ENCODE measurements at places on chromosomes 5 and 9.

DNA sequence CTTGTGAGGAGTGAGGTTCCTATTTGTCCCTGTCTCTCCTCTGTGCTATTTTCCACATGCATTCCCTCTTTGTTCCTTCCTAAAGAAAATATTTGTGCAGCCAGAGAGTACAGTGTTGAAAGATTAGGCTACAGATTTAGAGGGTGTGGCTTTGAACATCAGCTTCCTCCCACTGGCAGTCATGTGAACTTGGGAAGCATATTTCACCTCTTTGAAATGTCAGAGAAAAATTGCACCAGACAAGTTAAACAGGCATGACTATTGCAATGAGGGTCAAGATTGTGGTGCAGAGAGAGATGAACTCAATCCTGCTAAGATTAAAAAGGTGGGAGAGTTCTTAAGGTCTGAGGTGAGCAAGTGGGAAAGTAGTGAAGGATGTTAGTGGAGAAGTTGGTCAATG is 641.0 kb downstream of the DNAH5 start:
- no peak for DNase-seq

GRCh38 chr9:99416007-99416406 is 193.9 kb downstream of the SEC61B start:
- no peak for DNase-seq

DNA sequence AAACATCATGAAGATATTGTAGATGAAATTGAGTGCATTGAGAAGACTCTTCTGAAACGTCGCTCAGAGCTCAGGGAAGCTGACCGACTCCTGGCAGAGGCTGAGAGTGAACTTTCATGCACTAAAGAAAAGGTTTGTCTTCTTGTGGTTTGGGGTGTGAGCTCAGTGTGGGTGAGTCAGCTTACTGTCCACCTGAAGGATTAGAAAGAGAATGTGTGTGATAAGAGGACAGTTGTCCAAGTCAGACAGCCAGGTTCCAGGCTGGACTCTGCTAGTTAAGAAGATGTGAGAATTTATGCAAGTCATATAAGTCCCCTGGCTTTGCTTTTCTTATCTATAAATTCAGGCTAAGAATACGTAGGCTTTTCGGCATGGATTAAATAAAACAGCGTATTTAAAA is 46.9 kb downstream of the RAB14 start:
- DNase-seq, result no peak

- DNase-seq, result no peak
Measured at GRCh38 chr9:128899566-128900322, 17.8 kb downstream of the LRRC8A start.

DNA sequence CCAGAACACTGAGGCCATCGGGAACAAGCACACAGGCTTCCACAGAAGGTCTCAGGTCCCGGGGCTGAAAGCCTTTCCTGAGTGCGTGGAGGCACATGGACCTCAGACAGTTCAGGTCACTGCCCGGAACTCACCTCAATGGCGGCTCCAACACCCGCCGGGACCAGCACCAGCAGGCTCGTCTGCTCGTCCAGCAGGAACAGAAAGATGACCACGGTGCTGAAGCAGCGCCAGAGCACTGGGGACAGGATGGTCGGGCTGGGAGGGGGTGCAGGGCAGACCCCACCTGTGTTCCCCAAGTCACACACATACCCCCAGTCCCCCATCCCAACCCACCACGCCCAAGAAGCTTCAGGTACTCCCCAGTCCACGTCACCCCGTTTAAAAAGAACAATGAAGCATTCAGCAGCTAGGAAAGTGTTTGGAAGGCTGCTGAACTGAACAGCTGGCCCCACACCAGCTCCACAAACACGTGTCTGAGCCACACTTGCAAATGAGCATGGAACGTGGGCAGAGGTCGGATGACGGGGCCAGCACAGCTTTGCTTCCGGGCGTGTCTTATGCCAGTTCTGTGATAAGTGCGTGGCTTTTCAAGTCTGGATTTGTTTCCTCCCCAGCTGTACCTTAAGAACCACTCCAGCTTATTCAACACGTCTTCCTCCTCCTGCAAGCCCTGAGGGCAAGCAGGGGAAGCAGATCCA is 14.6 kb downstream of the CLPTM1L start:
- no peak for DNase-seq

- DNase-seq, result no peak
Measured at GRCh38 chr5:57094753-57095683, 78.8 kb upstream of the GPBP1 start.

- no peak for DNase-seq
Measured at GRCh38 chr9:101999441-101999840, 261.0 kb upstream of the GRIN3A start.

- DNase-seq, result no peak
Measured at GRCh38 chr9:125343518-125344275, 82.1 kb downstream of the GAPVD1 start.

- no peak for DNase-seq
Measured at GRCh38 chr5:96509721-96510350, 76.8 kb upstream of the PCSK1 start.

DNA sequence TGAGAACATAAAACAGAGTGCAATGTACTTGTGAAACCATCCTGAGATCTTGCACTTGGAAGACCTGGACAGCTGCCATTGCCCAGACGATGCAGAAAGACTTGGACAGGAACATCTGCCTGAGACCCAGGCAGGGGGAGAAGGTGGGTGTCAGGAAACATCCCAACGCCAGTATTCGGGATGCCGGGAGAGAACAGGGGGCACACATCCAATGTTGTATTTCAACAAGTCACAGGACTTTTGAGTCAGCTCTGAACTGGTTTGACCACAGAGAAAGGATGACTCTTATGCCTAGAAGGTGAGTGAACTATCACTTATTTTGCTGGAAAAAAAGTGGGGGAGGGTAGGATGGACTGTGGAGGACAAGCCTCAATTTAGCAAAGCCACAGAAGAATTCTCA is 124.6 kb downstream of the ROR2 start:
- DNase-seq, result no peak

DNA sequence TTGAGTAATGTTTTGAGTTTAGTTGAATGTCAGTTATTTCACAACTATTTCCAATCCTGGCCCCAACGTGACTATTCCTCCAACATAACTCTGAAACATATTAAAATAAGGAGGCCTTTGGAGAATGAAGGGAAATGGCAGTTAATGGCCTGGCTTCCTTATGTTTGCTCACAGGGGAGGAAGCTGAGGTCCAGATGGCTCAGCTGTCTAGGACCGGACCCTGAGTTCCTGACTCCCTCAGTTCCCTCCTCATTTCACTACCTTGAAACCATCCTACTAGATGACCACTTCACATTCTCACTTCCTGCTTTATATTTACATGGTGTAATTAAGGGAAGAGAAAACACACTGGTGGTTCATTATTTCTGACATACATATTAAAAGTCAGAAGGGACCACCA is 6.6 kb downstream of the OTULINL start:
- no peak for DNase-seq

- no peak for DNase-seq
Measured at GRCh38 chr5:81794226-81794625, 43.3 kb upstream of the SSBP2 start.

DNA sequence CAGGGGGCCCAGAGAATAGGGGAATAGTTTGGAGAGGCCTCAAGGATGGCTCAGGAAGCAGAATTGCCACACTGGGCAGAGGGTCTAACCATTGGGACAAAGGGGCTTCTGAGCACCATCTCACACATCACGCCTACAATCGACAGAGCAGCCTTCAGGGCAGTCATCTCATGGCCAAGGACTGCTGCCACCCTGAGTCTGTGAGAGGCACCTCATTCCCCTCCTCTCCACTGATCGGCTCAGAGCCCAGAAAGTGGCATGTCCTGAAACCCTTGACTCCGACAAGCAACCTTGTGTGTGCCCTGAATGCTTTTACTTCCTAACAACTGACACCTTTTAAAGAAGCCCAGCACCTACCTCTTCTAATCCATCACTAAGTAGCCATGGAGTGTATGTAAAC is 128.9 kb upstream of the PTPN3 start:
- DNase-seq, result no peak

DNA sequence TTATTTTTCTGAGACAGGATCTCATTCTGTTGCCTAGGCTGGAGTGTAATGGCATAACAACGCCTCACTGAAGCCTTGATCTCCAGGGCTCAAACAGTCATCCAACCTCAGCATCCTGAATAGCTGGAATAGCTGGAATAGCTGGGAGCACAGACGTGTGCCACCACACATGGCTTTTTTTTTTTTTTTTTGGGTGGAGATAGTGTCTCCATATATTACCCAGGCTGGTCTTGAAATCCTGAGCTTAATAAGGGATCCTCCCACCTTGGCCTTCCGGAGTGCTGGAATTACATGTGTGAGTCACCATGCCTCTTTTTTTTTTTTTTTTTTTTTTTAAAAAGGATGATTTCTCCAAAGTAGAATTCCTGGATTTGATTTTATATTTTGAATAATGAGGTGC is 60.7 kb downstream of the NSD1 start:
- DNase-seq, result no peak

- DNase-seq, result no peak
Measured at GRCh38 chr5:113760486-113760885, 247.0 kb downstream of the YTHDC2 start.

DNA sequence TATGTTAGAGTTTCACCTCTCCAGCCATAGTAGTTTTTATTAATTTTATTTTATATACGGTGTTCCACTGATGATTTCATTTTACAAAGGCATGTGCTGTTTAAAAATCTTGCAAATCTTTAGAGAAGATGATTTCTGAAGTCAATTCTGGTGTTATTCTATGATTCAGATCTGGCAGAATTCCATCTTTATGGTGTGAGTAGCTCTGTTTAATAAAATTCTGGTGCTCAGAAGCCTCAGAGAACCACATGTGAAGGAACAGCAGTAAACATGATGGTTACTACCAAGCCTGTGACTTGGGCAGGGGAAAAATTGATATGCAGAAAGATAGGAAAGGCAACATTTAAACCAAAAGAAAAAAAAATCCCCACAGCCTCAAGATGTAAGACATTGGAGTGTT is 299.7 kb downstream of the NPR3 start:
- DNase-seq, result no peak

DNA sequence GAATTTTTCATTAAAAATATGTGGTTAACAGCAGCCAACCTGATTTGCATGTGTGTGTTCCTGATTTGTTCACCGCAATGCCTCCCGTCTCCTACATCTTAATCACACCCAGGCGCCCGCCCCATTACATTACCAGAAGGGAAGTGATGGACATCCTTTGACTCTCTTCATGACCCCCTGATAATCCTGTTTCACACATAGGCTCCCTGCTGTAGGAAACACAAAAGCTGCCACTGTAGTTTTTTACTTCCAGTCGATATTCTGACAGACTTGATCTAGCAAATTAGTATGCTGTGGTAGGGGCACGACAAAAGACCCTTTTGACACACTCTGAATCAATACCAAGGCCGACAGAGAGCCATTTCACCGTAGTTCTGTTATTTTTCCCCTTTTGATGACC is 287.8 kb upstream of the ISL1 start:
- no peak for DNase-seq

- DNase-seq, result no peak
Measured at GRCh38 chr5:110306650-110307049, 419.8 kb downstream of the TMEM232 start.

DNA sequence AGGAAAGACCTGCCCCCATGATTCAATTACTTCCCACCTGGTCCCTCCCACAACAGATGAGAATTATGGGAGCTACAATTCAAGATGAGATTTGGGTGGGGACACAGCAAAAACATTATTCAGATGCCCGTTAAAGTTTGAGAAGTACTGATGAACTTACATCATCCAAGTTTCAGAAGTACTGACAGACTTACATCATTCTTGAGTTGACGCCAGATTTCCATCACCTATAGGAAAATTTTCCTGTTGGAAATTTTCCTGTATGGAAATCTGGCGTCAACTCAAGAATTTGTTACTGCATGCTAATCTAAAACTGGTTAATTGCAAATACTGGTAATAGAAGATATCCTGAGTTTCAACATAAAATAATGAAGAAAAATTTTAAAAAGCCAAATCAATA is 975.9 kb downstream of the MAT2B start:
- no peak for DNase-seq

DNA sequence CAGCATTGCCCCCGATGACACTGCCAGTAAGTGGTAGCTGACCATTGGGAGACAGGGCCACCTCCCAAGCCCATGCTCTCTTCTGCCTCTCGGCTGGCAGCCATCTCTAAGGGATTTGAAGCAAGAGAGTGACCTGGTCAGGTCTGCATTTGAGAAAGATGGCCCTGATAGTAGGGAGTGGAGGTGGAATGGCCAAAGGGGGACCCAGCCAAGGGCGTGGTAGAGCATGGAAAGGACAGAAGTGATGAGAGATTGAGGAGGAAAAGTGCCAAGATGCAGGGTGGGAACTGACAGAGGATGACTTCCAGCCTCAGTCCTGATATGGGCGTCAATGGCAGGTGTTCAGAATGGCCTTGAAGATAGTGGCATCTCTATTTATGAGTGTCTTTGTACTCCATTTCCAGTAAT is 9.0 kb downstream of the ABL1 start:
- no peak for DNase-seq

DNA sequence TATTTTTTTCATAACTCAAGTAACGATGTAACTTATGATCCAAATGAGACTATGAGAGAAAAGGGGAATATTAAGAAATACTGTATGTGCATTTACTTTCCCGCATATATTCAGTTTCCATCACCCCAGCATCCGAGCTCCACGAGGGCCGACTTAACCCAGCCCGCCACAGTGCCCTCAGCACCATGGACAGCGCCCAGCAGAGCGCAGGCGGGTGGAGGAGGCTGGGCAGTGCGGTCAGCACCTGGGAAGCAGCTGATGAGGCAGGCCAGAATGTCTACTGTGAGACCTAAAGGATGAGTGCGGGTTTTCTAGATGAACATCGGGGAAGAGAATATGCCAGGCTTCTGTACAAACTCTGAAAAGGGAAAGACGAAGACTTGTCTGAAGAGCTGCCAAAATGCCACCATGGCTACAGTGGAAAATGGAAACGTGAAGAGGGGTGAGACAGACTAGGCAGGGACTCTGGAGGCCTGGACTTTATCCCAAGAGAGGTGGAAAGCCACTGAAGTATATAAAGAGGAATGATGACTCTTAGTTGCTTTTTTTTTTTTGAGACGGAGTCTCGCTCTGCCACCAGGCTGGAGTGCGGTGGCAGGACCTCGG is 34.5 kb upstream of the MED27 start:
- peak; percentile 28 for DNase-seq

- no peak for DNase-seq
Measured at GRCh38 chr5:111075520-111075919, 4.0 kb downstream of the TSLP start.

DNA sequence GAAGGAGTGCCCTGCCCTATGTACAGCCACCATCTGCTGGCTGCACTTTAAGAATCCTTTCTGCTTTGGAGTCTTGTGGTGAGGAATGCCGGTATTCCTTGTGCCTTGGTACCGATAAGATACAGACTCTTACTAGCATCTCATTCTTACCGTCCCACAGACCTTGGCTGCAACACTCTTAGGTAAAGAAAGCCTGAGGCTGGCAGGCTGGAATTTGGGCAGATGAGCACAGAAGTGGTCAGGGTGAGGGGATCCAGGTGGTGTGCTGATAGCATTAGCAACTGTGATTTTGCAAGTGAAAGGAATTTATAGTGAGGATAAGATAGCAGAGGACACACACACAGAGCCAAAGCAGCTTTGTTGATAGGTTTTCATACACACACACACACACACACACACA is 198.1 kb downstream of the ENC1 start:
- no peak for DNase-seq

- DNase-seq, result no peak
Measured at GRCh38 chr9:121736934-121737462, 85.6 kb downstream of the DAB2IP start.

- DNase-seq, result no peak
Measured at GRCh38 chr9:86549401-86549811, 195.2 kb upstream of the TUT7 start.

GRCh38 chr5:113047234-113047633 is 70.6 kb downstream of the DCP2 start:
- no peak for DNase-seq
